ENCODE measurements at places on chromosomes 4 and X.

GRCh38 chrX:146385529-146385928, 424.0 kb upstream of the CXorf51B start:
- no peak for DNase-seq

DNA sequence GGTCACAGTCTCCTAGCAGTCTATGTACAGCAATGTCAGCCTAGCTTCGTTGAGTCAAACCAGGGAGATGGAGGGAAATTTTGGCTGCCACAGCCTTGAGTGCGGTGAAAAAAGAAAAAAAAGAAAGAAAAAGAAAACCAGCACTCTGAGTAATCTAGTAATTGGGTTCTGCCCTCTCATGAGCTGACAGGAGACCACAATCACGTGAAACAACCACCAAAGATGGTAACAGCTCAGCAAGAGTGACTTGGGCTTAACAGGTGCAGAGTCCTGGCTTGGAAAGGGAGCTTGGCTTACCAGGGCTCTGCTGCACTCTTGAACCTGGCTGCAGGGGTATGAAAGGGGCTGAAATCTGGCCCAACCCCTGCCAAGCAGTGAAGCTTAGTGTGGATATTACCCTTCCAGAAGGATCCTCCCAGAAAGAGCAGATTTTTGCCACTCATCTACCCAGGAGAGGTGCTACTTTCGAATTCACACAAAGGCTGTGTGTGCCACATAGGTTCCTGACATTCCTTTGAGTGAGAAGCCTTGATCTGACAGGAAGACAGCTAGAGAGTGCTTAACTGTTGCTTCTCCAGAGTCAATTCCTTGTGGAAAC, 350.3 kb downstream of the PTTG2 start:
- DNase-seq = no peak

DNA sequence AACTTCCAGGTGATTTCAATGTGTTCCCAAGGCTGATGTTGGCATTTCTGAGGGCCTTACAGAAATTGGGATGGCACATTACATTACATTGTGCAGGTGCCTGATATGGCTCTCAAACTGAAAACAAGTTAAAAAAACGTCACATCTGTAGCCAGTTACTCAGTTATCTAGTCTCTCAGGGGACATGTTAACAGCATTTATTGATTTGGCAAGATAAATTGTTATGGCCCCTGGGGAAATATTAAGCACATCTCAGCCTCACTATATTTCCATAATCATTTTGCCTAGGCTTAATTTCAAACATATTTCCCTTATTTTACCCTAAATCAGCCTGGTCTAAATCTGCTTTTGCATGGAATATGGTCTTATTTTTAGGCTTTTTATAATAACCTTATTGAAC, 290.0 kb downstream of the IL15 start:
- no peak for DNase-seq

- no peak for DNase-seq
Measured at GRCh38 chr4:17765514-17766286, 15.7 kb downstream of the FAM184B start.

- no peak for DNase-seq
Measured at GRCh38 chr4:42736527-42737195, 79.8 kb upstream of the ATP8A1 start.
